ENCODE measurements at places on chromosomes 3 and 15.

DNA sequence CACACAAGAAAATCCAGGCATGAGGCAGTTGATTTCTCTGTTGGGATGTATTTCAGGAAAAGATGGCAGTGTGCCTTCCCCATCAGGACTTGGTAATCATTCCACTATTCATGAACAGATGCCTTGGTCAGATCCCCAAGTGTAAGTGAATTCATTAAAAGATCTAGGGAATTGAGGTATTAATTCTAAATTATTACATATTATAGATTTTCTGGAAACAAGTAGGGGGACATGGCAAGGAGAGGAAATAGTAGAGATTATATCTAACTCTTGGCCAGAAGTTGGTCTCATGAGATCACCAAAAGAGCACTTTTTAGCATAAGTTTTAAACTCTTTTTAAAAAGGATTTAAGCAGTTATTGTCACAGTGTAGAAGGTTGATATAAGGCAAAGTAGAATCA is 74.4 kb upstream of the MDFIC2 start:
- H3K27me3 ChIP-seq, result peaks cover 11% of the 10 kb centered on the region
- DNase-seq, result no peak
- H3K4me1 ChIP-seq, result peaks cover 2% of the 10 kb centered on the region
- H3K36me3 ChIP-seq, result no peaks in the 10 kb centered on the region

GRCh38 chr3:53478921-53479664 is 15.3 kb upstream of the CACNA1D start:
- H3K4me3 ChIP-seq, result no peak overlapping the region
- no peaks in the 10 kb centered on the region for H3K4me1 ChIP-seq
- no peak for DNase-seq
- H3K27me3 ChIP-seq, result peaks cover 33% of the 10 kb centered on the region
- no peaks in the 10 kb centered on the region for H3K36me3 ChIP-seq
- no peak overlapping the region for H3K27ac ChIP-seq

DNA sequence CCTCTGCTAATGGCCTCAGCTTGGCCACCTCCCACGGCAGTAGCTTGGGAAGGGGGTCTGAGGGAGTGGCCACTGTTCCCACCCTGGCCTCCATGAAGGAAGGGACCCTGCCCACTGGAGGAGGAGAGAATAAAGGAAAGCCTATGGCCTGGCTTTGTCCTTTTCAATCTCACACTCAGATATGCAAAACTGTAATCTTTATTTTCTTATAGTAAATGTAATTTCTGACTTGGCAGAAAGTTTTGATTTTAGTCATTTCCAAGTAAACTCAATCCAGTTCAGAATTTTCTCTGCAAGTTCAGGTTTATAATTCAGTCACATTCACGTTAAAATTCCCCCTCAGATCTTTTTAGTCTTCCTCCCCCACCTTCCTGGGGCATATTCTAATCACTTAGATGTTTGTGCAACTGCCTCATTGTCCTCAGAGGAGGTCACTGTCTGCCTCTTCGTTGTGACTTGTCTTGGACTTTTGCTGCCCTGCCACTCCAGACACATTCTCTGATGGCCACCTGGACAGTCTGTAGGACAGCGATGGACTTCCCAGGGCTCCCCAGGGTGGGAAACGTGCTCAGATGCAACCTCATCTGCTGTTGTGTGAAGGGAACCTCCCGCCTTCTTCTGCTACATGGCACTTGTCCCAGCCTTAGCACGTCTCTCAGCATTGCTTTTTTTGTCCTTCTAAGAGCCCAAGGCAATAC is 222.8 kb upstream of the TBL1XR1 start:
- H3K27ac ChIP-seq, result peak overlapping the region; percentile 80
- H3K36me3 ChIP-seq, result no peaks in the 10 kb centered on the region
- H3K27me3 ChIP-seq, result no peaks in the 10 kb centered on the region
- no peak overlapping the region for H3K4me3 ChIP-seq

DNA sequence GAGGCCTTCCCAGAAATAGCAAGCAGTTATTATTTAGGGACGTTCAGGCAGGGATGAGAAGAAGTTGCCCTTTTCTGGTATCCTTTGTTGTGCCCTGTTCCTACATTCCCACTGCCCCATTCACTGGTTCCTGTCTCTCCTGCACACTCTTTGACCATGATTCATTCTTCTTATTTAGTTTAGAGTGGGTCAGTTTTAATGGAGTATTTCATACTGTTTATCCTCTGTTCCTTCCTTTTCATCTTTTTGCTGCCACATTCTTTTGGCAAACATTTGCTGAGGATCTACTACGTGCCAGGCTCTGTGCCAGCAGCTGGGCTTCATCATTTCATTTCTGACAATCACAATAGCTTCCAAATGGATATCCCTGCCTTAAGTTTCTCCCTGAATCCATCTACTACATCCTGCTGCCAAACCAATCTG is 11.8 kb upstream of the EID1 start:
- no peak for DNase-seq
- H3K36me3 ChIP-seq, result no peaks in the 10 kb centered on the region
- H3K4me3 ChIP-seq, result no peak overlapping the region
- H3K4me1 ChIP-seq, result peaks cover 7% of the 10 kb centered on the region

GRCh38 chr3:181899702-181900101 is 188.0 kb downstream of the SOX2 start:
- no peaks in the 10 kb centered on the region for H3K4me1 ChIP-seq
- no peak overlapping the region for H3K27ac ChIP-seq
- no peak for DNase-seq
- no peak overlapping the region for H3K4me3 ChIP-seq

DNA sequence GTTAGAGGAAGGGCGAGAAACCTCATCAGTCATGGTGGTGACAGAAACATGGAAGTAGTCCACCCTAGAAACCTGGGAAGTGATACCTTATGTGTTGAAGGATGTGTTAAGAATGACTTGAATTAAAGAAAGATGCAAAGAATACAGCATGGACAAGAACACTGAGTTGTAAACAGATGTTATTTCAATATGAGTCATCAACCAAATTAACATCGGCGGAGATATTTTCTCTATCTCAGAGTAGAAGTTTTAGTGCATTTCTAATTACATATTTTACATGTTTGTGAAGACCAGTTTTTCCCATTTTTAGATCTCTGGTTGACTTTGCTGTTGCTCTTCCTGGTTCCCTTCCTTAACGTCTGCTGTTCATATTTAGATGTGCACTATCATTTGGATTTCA is 268.8 kb upstream of the TBL1XR1 start:
- DNase-seq, result no peak
- no peaks in the 10 kb centered on the region for H3K36me3 ChIP-seq
- H3K27ac ChIP-seq, result no peak overlapping the region

GRCh38 chr3:72009851-72010443 is 225.0 kb upstream of the PROK2 start:
- H3K4me3 ChIP-seq, result no peak overlapping the region
- no peaks in the 10 kb centered on the region for H3K36me3 ChIP-seq
- H3K4me1 ChIP-seq, result peaks cover 2% of the 10 kb centered on the region
- H3K27me3 ChIP-seq, result peaks cover 4% of the 10 kb centered on the region

DNA sequence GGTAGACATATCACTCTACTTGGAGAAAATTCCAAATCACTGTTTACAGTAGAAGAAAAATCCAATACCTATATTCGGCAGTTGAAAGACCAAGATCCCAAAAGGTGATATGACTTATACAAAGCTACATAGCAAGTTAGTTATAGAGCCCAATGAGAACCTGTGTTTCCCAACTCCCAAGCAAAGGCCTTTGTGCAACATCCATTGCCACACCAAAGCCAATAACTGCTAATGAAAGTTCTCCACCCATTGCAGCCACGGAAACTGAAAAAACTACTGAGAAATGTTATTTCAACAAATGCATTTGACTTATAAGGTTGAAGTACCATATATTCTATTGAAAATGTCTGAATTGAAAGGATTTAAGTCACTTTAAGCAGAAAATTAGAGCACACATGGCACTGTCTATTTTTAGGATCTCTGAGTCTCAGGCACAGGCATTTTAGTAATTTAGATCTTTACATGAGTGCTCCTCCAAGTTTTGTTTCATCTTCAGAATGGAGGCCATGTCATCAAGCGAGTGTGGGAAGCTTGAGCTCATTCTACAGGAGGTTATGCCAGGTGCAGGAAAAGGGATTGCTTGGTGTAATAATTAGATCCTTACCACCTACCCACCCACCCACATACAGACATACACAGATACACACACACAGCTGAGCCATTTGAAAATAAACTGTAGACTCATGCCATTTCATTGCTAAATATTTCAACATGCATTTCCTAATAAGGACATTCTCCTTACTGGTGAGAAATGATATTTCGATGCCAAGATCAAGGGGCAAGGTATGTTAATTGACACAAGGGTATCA is 19.7 kb upstream of the ANO10 start:
- no peak for DNase-seq
- peaks cover 8% of the 10 kb centered on the region for H3K27me3 ChIP-seq
- no peak overlapping the region for H3K4me3 ChIP-seq
- no peak overlapping the region for H3K27ac ChIP-seq
- no peaks in the 10 kb centered on the region for H3K36me3 ChIP-seq

GRCh38 chr3:178436773-178437172 is 99.5 kb upstream of the KCNMB2 start:
- no peak overlapping the region for H3K4me3 ChIP-seq
- no peaks in the 10 kb centered on the region for H3K4me1 ChIP-seq

DNA sequence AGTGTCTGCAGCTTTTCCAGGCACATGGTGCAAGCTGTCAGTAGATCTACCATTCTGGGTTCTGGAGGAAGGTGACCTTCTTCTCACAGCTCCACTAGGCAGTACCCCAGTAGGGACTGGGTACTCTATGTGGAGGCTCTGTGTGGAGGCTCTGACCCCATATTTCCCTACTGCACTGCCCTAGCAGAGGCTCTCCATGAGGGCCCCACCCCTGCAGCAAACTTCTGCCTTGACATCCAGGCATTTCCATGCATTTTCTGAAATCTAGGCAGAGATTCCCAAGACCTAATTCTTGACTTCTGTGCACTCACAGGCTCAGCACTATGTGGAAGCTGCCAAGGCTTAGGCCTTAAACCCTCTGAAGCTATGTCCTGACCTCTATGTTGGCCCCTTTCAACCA is 1060.0 kb downstream of the NAALADL2 start:
- H3K27me3 ChIP-seq, result no peaks in the 10 kb centered on the region
- H3K36me3 ChIP-seq, result no peaks in the 10 kb centered on the region
- no peaks in the 10 kb centered on the region for H3K4me1 ChIP-seq
- H3K27ac ChIP-seq, result no peak overlapping the region
- no peak overlapping the region for H3K4me3 ChIP-seq
